IPS DF 6.9 (cell line): ENCODE measurements at places on chromosomes 6 and 20.

GRCh38 chr6:129609635-129610034 is 100.3 kb downstream of the ARHGAP18 start:
- no peaks in the 10 kb centered on the region for H3K36me3 ChIP-seq
- H3K4me3 ChIP-seq: no peak overlapping the region
- peaks cover 6% of the 10 kb centered on the region; the same call in 1 of the 2 replicates for H3K4me1 ChIP-seq
- H3K27me3 ChIP-seq: no peaks in the 10 kb centered on the region
- H3K27ac ChIP-seq: no peak overlapping the region

GRCh38 chr6:161128230-161128629 is 136.7 kb downstream of the MAP3K4 start:
- no peak overlapping the region for H3K27ac ChIP-seq
- no peak for DNase-seq
- no peak overlapping the region for H3K4me3 ChIP-seq
- no peaks in the 10 kb centered on the region for H3K27me3 ChIP-seq

DNA sequence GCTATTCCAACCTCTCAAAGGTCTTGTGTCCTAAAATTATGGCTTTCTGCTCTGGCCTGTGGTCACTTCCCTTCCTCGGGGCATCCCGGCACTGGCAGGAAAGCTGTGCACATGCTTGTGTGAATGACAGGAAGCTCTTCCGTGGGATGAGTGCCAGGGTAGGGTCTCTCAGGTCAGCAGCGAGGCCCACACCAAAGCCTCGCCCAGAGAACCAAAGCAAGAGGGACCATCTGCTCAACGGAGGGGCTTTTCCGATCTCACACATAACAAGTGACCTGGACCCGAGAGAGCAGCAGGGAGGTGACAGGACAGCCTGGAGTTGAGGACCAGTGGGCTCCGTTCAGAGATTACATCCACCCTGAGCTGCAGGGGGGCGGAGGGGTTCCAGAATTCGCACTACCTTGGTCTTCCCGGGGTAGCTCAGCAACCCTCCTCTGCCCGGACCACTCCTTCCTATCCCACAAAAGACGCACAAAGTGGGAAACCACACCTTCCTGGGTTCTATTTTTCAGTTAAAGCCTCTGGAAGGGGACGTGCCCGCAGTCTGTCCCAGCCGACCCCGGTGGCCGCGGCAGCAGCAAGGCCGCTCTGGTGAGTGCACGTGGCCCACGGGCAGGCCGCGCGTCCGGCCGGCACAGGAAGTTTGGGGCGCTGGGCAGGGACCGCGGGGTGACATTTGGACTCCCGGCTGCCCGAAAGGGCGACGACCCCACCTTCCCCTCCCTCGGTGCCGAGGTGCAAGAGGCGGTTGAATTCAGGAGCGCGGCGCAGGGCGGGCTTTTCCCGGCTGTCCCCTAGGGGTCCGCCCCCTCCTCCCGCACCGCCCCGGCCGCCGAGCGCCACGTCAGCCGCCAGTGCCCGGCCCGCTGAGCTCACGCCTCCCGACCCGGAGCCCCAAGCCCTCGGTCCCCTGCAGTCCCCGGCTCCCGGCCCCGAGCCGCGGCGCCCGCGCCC is 988 bp downstream of the TXNDC5 start:
- no peaks in the 10 kb centered on the region for H3K27me3 ChIP-seq
- H3K4me1 ChIP-seq: no peaks in the 10 kb centered on the region
- peaks cover 2% of the 10 kb centered on the region for H3K36me3 ChIP-seq
- DNase-seq: no peak
- no peak overlapping the region for H3K27ac ChIP-seq

DNA sequence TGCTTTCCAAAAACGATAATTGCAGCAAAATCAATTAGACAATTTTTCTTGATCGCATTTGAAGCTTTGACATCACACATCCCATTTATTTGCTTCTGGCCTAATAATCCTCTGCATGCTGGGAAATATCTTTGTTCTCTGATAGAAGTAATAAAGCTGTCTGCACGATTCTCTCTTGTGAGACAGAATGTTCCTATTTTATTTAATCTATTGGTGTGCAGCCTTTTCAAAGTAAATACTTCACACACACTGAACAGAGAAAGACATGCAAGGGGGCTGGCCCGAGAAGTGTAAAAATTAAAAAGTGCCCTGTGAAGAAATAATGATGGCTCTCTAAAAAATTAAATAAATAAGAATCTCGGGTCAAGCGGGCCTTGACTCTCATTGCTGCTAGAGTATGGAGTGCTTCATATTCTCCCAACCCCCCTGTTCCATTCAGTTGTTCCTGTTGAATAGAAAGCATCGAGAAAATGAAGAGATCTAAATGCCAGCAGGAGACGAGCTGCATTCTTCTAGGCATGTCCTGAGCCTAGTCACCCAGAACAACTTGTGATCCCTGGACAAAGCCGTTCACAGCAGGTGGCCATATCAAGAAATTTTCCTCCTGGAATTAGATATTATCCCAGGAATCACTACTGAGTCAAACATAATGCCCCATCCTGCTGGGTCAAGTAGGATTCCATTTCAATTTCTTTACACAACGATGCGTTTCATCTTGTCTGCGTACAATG is 625.9 kb upstream of the EPHA7 start:
- H3K27me3 ChIP-seq: no peaks in the 10 kb centered on the region
- no peak for DNase-seq
- H3K36me3 ChIP-seq: no peaks in the 10 kb centered on the region
- H3K4me1 ChIP-seq: no peaks in the 10 kb centered on the region; the same call in 1 of the 2 replicates
- H3K27ac ChIP-seq: no peak overlapping the region

- 0 out of 2 replicates have a peak, but pooled peaks cover 1% of the 10 kb centered on the region for H3K4me1 ChIP-seq
- H3K36me3 ChIP-seq: no peaks in the 10 kb centered on the region
- H3K4me3 ChIP-seq: no peak overlapping the region
- no peaks in the 10 kb centered on the region for H3K27me3 ChIP-seq
- DNase-seq: no peak
These were observed 111.6 kb downstream of the GMDS start for GRCh38 chr6:2133716-2134310.

GRCh38 chr20:49179368-49180277 is 8.5 kb downstream of the STAU1 start:
- no peak overlapping the region for H3K27ac ChIP-seq
- H3K4me3 ChIP-seq: no peak overlapping the region
- no peaks in the 10 kb centered on the region; the same call in 1 of the 2 replicates for H3K36me3 ChIP-seq
- no peak for DNase-seq
- H3K4me1 ChIP-seq: no peaks in the 10 kb centered on the region; the same call in 1 of the 2 replicates
